ENCODE measurements at places on chromosomes 3 and 15. TPM values are rescaled to one million over a fixed set of nuclear protein-coding genes. Genes with fewer than 3 reads are reported as not detected.

DNA sequence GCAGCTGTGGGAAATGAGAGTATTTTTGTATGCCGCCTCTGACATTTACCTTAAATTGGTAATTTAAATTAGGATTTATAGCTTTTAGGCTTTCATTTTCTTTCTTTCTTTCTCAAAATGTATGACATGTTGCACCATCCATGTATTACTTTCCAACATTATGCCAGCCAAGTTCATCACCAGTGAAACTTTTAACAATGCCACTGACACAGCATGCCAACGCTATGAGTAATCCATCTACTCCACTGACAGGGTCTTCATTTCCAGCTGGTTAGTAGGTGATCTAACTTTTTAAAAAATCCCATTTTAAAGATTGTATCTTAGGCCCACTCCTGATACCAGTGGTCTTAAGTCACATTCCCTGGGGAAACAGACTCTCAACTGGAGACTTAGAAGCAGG, 21.8 kb upstream of the CLDN16 start:
- H3K27ac ChIP-seq, result no peak overlapping the region
- H3K4me3 ChIP-seq, result no peak overlapping the region
- peak; percentile 70 for DNase-seq
- no peaks in the 10 kb centered on the region for H3K36me3 ChIP-seq

DNA sequence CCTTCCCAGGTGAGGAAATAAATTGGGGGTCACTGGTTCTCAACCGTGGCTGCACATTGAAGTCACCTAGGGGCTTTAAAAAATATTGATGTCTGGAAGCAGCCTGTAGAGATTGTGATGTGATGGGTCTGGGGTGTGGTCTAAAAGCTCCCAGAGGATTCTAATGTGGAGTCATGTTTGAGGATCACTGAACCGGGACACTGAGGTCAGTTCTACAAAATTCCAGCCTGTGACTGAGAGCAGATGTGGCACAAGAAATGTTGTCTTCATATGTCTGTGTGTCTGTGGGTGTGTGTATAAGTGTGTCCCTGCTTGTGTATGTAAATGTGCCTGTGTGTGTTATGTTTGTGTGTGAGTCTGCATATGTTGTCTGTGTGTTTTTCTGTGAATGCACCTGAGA, 79.9 kb downstream of the TLE3 start:
- H3K4me3 ChIP-seq, result no peak overlapping the region
- peaks cover 2% of the 10 kb centered on the region for H3K4me1 ChIP-seq
- H3K36me3 ChIP-seq, result no peaks in the 10 kb centered on the region
- peaks cover 9% of the 10 kb centered on the region for H3K27me3 ChIP-seq

- no peak overlapping the region for H3K4me3 ChIP-seq
- H3K27ac ChIP-seq, result no peak overlapping the region
- H3K36me3 ChIP-seq, result no peaks in the 10 kb centered on the region
- peaks cover 5% of the 10 kb centered on the region for H3K4me1 ChIP-seq
- H3K27me3 ChIP-seq, result no peaks in the 10 kb centered on the region
Measured at GRCh38 chr15:95259513-95259912, 1028.2 kb downstream of the MCTP2 start.

SMCO1 gene
- not detected for total RNA-seq

DNA sequence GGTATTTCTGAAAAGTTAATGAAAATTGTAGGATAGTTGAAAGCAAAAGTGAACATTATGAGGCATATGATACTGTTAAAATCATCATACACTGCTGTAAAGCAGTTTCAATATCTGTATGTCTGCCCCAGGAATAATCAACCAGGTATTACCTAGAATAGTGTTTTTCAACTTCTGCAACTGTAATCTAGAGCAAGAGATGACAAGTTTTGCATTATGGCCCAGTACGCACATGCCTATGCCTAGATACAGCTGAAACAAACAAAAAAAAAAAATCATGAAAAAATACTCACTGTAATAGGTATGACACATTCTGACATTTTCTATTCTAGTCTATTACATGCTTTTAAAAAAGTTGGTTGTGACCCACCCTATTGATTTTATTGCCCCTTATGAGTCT, 240.7 kb upstream of the ST8SIA2 start:
- no peaks in the 10 kb centered on the region for H3K36me3 ChIP-seq
- no peak overlapping the region for H3K4me3 ChIP-seq
- H3K4me1 ChIP-seq, result no peaks in the 10 kb centered on the region
- DNase-seq, result no peak
- H3K27me3 ChIP-seq, result no peaks in the 10 kb centered on the region

- no peaks in the 10 kb centered on the region for H3K27me3 ChIP-seq
- no peak overlapping the region for H3K27ac ChIP-seq
- no peak for DNase-seq
- no peaks in the 10 kb centered on the region for H3K36me3 ChIP-seq
- no peak overlapping the region for H3K4me3 ChIP-seq
Measured at GRCh38 chr3:149476225-149476624, 1.7 kb downstream of the TM4SF4 start.

GRCh38 chr15:35087759-35088158, 2.7 kb upstream of the NANOGP8 start:
- no peak overlapping the region for H3K4me3 ChIP-seq
- H3K27ac ChIP-seq, result no peak overlapping the region
- H3K36me3 ChIP-seq, result no peaks in the 10 kb centered on the region
- no peaks in the 10 kb centered on the region for H3K4me1 ChIP-seq
- H3K27me3 ChIP-seq, result no peaks in the 10 kb centered on the region

- H3K27me3 ChIP-seq, result no peaks in the 10 kb centered on the region
- no peak overlapping the region for H3K4me3 ChIP-seq
- H3K36me3 ChIP-seq, result no peaks in the 10 kb centered on the region
- H3K4me1 ChIP-seq, result peaks cover 73% of the 10 kb centered on the region
Measured at GRCh38 chr3:69767571-69767970, 28.3 kb downstream of the MITF start.

Data from PC-3 (cell line).